ENCODE measurements at places on chromosomes 2 and 18.

DNA sequence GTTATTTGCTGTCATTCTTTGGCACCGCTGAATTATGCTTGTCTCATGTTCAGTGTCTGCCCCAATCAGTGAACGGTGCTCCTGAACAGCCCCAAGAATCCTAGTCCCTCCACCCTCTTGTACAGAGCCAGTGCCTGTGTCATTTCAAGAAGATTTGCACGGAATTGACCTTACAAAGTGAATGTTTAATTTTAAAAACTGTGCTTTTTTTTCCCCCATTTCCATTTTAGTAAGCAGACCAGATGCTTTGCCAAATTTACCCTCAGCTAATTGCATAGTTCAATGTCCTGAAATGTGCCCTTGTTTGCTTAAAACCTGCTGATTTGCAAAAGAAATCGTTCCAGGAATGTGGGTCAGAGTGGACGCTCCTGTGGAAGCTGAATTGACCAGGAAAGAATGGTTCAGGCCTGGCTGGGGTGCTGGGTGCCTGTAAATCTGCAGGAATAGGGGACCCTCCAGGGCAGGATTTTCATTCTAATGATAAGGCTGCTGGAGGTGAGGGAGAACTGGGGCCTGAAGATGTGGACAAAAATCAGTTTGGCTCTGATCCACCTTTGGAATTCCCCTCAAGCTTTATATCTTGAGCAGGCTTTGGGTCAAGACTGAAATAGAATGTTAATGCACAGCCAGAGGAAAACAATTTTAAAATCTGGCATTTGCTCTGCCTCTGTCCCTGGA lies 20.1 kb downstream of the TMEM17 start:
- no peak for DNase-seq

DNA sequence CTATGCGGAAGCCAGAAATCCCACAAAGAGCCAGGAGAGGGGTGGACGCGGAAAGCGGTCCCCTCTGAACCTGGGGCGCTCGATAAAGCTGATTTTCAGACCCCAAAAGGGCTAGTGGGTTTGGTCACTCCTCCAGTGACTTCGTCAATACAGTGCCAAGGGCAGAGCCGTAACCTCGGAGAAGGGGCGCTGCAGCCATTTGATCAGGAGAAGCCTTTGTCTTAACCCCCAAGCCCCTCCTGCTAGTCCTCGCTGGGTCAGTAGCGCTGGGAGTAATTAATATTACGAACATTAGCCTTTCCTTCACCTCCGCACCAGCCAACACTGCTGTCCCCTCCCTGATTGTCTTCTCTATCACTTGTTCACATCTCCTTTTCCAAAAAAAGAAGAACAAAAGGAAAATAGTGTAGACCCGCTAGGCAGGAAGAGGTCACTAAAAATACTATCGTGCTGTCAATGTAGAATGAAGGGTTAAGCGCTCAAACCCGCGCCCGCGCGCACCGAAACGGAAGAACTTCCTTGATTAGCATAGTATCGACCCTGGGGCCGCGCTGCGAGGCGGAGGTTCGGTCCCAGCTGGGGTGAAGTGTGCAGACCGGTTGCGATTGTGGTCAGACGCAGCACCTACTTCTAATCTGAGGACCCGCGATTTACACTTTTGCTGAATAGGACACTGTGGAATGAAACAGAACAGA lies 63.2 kb upstream of the MAPRE2 start:
- DNase-seq = no peak

DNA sequence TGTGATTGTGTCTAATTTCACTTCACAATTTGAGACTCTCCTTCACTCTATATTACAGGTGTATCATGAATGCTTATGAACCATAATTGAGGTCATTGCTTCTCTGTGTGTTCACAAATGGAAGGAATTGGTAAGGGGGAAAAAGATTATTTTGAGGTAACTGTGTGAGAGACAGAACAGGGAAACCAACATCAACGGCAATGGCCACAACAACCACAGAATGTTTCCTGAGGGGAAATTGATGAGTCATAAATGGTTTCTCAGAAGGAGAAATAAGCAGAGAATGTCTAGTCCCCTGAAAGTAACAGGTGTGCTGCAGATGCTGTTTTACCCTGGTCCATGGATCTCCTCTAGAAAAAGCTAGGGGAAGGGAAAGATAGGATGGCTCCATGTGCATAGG lies 361.2 kb upstream of the GALNT5 start:
- no peak for DNase-seq

DNA sequence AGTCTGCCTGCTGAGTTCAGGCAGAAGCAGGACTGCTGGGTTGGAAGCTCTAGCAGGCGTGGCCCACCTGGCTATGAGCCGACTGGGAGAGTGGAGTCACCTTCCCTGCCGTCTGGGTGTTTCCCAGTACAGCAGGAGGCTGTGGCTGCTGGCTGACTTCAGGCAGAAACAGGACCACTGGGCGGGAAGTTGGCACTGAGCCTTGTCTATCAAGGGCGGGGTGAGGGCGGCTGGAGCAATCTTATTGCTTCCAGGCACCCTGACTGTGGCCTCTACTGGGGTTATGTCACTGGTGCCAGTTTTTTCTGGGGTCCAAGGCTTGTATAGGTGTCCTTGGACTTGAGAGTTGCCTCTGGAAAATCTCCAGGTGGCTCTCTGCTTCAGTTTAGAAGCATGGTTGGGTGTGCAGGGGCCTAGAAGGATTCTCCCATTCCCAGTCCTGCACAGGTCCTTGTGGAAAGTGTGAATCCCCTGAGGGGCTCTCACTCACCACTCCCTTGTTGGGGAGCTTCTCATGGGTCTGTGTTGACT lies 30.5 kb downstream of the LTBP1 start:
- no peak for DNase-seq

- DNase-seq = no peak
Measured at GRCh38 chr2:100741880-100742276, 78.1 kb upstream of the NPAS2 start.

DNA sequence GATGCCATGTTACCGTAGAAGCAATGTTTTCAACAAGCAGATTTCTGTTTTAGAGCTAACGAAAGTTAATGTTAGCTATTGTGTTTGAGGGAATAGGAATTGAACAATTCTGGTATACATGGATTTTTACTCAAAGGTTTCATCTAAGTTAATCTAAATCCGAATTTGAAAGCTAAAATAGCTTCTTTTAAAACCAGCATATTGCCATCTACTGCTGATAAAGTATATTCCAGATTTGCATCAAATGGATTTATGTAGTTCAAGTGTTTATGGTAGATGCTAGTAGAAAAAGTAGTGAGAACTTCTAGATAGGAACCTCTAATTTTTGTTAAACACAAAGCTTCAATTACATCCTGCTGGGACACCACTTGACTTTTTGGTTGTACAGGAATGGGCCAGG lies 1569.5 kb upstream of the NXPH2 start:
- DNase-seq = no peak

DNA sequence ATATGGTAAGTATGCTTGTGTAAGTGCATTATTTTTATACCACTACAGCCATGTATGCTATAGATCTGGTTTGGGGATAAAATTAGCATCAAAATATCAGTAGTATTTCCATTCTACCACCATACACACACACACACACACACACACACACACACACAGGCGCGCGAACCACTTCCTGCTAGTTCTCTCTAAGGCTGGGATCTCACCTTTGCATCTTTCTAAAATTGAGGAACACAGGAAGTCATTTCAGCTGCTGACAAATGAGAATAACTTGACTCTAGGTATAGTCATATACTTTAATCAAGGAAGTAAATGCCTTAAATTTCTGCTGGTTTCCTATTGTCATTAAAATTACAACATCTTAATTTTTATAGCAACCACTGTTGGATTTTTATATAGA lies 72.5 kb downstream of the RBM43 start:
- no peak for DNase-seq

- DNase-seq = no peak
Measured at GRCh38 chr2:6944555-6944954, 27.3 kb downstream of the RNF144A start.

DNA sequence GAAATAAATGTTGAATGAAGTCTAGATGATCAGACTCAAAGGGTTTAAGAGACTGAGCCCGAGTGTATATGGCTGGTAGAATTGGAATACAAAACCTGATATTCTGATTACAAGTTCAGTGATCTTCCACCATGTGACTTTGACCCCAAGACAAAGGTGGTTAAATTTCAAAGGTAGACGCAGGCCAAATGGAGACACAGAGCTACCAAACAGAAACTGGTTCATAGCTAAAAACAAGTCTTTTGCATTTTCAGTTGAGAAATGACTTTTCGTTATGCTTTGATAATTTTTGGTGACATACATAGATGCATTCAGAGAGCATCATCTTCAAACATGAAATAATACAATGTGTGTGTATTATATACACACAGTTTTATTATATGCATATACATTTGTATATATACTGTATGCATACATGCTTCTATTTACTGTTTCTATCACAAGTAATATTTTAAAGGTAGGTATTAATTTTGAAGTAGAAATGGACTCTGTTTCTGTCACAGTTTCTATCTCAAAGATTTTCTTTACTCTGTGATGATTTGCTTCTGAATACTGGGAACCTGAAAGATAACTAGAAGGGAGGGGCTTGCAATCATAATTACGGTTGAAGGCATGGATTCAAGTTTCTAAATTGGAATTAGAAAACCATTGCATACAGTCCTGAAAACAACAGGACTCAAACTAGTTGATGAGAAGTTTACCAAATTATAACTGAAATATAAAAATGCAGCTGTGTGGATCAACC lies 142.3 kb downstream of the ABCA12 start:
- no peak for DNase-seq

DNA sequence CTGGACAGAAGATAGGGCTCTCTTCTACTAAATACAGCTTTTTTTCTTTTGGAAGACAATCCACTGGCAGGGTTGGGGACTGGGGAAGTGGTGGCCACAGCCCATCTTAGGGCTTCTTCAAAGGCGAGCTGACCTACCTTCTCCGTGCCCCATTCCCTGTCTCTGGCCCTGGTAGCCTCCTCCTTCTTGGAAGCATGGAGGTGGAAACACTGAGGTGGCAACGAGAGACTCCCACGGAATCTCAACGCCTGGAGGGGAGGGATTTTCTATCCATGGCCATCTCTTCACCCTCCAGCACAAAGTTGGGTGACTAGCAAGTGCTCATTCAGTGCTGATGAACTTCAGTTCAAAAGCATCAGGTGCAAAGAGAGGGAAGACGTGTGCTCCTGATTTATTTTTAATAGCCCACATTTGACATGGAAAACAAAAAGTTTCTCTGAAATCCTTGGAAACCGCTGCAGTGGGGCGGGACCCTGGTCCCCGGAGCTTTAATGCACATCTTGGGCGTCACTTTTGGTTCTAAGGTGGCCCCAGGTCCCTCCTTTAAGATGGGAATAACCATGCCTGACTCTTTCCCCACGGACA lies 633 bp upstream of the ARMC9 start:
- DNase-seq = no peak

DNA sequence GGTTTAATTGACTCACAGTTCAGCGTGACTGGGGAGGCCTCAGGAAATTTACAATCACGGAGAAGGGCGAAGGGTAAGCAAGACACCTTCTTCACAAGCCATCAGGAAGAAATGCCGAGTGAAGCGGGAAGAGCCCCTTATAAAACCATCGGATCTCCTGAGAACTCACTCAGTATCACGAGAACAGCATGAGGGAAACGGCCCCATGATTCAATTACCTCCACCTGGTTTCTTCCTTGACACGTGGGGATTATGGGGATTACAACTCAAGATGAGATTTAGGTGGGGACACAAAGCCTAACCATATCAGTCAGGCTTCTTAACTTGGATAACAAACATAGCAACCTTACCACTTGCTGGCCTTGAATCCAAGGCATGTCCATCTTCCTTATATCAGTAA lies 289.0 kb upstream of the STON1 start:
- DNase-seq = no peak

DNA sequence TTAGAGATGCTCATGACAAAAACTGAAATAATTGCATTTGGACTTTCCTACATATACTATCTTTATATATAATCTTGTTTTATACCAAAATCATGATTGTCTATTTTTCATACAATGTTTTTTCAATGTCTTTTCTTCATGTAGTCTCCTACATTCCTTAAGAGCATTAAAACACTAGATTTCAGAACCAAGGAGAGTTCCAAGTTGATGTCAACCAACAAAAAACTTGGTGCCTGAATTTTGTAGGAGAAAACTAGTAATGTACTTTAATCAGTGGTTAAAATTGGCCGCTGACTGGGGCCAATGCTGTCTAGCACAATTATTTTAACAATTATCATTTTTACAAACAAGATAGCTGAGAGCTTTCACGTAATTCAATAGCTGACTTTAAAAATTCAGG lies 678.8 kb downstream of the DCC start:
- no peak for DNase-seq

GRCh38 chr2:100235098-100235497 lies 87.2 kb downstream of the LONRF2 start:
- no peak for DNase-seq

GRCh38 chr18:8301427-8302172 lies 307.6 kb upstream of the RAB12 start:
- no peak for DNase-seq

DNA sequence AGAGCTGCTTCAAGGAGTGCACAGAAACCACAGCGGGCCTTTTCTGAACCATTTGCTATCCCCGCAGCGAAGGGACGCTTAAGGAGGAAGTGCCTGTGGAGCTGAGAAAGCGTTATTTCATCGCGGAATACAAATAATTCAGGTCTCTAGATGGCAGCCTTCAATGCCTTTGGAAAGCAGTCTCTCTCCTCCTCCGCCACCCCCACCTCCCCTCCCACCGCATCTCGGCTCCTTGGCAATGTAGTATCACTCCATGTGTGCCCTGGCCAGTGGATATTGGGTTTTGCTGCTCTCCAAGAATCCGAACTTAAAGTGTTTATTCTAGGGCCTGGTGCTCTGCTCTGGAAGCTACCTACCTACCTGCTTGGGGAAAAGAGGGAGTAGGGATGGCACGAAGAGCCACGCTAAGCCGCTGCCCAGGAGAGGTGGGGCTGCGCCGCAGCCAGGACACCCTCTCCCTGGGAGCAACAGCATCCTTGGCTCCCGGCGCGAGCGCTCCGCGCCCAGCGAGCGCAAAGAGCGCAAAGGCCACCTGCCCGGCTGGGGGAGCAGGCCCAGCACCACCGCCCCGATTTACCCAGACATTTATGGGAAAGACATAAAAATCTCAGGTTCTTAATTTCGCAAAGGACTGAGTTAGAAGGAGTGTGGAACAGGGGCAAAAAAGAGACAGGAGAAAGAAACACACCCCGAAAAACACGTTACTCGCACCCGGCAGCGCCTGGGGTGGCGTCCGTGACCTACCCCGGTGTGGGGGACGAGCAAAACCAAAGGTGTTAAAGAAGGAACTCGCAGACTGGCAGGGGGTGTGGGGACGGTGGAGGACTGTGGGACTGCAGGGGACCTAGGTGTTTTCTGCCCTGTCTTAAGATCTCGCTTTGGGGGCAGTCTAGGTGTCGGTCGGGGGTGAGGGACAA lies 1.0 kb downstream of the SPHKAP start:
- peak; percentile 9 for DNase-seq

DNA sequence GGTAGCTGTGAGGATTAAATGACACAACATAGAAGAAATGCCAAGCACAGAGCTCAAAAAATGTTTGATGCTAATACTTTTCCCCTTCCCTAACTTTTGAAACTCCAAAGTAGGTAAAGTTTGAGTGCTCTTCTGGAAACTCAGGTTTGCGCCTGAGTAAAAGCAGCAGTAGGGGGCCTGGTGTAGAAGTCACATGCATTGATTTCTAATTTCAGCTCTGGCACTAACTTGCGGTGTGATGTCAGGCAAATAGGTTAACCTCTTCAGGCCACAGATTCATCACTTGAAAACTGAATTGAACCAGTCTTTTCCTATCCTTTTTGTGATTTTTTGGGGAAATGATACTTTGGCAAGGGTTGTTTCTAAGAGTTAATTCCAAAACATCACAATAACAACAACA lies 27.2 kb downstream of the LHCGR start:
- no peak for DNase-seq
